Renal pelvis (tissue), 12 donors: ENCODE measurements at places on chromosomes 5 and 9.

DNA sequence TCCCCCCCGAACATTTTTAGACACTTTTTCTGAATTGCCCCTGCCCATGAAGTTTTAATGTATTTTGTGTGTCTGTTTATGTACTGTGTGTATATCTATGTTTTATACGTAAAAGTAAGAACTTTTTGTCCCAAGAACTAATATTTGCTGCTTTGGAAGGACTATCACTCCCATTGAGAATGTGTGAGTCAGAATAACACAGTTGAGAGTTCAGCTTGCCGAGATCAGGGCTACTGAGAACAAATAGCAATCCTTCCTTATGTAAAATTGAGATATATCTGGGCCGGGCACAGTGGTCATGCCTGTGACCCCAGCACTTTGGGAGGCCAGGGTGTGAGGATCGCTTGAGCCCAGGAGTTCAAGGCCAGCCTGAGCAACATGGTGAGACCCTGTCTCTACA, 11.3 kb downstream of the GTF3C4 start:
- no peak for DNase-seq

DNA sequence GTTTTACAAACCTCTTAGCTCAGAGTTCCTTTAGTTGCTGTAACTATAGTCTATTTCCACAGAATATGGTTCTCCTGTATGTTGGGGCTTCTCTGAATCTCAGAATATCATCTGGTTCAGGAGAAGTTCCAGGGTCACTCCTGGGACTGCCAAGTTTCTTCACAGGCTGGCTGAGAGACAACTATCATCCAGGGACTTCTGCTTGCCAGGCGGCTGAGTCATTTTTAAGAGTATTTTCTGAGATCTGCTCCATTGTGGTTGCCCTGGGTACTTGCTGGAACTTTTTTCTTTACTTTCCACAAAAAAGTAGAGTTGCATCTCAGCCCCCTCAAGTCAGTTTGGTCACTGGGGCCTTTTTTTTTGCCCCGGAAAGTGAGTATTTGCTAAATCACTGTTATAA, 566.5 kb downstream of the LRRC70 start:
- DNase-seq = no peak

GRCh38 chr9:86997156-86997555, 49.9 kb upstream of the GAS1 start:
- no peak for DNase-seq

GRCh38 chr5:92513067-92513466, 1068.0 kb downstream of the NR2F1-AS1 start:
- DNase-seq = no peak

DNA sequence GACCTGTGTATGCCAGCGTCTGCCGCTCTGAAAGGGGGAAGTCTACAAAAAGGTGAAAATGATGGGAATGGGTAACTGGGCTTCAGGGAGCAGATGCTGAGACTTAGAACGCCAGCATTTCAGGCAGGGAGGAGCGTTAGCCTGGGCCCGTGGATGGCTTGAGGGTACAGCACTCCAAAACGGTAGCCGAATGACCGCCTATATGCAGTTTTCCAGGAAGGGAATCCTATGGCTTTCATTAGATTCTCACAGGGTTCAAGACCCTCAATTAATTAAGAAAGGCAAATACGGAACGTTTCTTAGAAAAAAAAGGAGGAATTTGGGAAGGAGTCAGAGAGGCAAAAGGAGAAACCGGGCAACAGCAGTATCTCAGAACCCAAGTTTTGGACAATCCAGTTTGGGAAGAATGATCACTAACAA, 639 bp downstream of the AMACR start:
- DNase-seq = no peak

GRCh38 chr9:130110596-130111021, 56.9 kb downstream of the GPR107 start:
- DNase-seq = no peak
